Right hindlimb (tissue), 1 donor: ENCODE measurements at places on chromosomes 11 and 22.
A peak's percentile ranks its signal among the peaks of the same experiment; 100 is the strongest.

DNA sequence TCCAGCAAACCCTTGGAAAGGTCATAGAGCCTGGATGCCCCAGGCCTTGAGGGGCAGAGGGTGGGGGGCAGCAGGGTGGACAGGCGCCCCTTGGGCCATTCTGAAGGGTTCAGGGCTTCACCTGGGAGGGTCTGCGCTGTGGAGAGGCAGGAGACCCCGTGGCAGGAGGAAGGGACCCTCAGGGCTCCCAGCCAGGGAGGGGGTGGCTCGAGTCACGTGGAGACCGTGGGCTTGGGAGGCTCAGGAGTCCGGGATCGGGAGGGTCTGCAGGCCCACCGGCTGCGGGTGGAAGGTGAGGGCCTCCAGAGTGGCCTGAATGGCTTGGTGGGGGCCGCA, 48.5 kb upstream of the A4GALT start:
- no peak for DNase-seq

- DNase-seq = peak; percentile 45
Observed at GRCh38 chr22:27880778-27881394, 38.2 kb downstream of the PITPNB start.

GRCh38 chr22:34160141-34160783, 240.0 kb upstream of the LARGE1 start:
- no peak for DNase-seq

DNA sequence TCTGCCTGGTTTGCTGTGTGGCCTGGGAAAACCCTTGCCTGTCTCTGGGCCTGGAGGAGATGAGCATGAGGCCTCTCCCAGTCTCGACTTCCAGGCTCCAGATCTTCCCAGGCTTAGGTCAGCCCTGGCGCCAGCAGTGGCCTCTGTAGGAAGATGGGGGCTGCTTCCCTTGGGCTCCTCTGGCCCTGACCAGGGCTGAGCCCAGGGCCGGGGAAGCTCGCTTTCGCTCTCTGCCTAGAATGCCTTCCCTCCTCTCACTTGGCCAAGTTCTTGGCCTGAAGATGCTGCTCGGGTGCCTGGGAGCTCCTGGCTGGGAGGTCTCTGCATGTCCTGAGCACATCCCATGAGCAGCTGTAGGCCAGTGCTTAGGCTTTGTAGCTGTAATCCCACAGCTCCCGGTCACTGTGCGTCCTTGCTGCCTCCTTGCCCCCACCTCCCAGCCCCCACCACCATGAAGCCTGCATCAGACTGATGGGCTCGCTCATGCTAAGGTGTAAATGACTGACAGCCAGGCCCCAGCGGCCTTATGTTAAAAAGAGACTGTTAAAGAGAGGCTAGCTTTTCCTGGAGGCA, 25.5 kb downstream of the SHISAL1 start:
- no peak for DNase-seq

GRCh38 chr11:79265756-79266322, 175.0 kb downstream of the TENM4 start:
- no peak for DNase-seq

- no peak for DNase-seq
Observed at GRCh38 chr11:44580701-44581100, 15.2 kb downstream of the CD82 start.

- no peak for DNase-seq
Observed at GRCh38 chr11:121889931-121890330, 226.1 kb downstream of the BLID start.

GRCh38 chr22:49107961-49108530, 719.6 kb downstream of the BRD1 start:
- no peak for DNase-seq

DNA sequence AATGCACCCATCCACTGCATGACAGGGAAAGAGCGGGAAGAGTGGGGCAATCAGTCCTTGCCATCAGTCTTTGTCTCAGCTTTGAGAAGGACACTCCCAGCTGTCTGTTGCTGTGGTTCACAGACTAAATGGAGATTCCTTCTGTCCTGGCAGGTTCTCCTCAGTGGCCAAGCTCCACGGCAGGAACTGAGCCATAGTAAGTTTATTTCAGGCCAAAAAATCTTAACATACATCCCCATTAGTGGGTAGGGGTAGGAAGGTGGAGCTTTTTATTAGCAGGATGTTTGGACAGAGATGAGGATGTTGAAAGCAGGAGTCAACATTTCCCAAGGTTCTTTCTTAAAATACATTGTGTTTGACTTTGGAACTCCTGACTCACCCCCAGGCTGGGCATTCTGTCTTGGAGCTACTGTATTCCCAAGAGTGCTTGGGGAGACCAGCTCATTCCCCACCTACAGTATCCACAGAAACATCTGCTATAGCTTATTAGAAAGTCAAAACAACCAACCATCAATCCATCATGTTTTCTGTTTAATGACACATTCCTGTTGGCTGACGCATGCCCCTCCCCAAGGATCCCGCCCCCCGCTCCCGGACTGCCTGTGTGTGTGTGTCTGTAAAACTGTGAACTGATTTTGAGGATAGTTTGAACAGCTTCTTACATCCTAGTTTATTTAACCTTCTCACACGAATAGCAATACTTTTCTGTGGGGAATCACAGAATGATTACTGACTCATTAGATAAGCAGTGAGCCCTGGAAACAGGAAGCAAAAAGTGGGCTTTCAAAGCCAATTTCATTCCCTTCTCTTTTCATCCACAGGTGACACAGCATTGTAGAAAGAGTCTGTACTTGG, 109.5 kb downstream of the CCDC81 start:
- DNase-seq = peak; percentile 76

- DNase-seq = no peak
Observed at GRCh38 chr11:36023922-36024321, 80.1 kb downstream of the LDLRAD3 start.

GRCh38 chr22:27032091-27032761, 374.8 kb downstream of the MIAT start:
- peak; percentile 70 for DNase-seq

- DNase-seq = peak; percentile 47
Observed at GRCh38 chr11:65355013-65355775, 643 bp downstream of the TIGD3 start.
